ENCODE measurements at places on chromosomes 7 and 10.

GRCh38 chr10:60167050-60167449 is 222.6 kb downstream of the ANK3 start:
- DNase-seq: no peak

DNA sequence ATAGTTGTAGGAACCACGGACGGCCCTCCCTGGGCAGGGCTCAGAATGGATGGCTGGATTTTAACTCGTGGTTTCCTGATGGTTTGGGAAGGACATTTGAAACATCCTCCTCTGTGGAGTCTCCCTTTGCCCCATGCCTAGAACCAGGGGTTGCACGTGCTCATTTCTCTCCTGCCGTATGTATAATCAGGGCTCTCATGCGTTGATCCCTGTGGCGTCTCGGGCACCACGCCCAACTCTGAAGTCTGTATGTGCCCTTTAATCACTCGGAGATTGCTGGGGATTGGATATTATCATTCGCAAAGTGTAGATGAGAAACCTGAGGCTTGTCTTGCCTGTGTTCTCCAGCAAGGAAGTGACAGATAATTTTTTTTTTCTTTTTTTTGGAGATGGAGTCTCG is 257.1 kb downstream of the CAMK1D start:
- peak; percentile 86 for DNase-seq

DNA sequence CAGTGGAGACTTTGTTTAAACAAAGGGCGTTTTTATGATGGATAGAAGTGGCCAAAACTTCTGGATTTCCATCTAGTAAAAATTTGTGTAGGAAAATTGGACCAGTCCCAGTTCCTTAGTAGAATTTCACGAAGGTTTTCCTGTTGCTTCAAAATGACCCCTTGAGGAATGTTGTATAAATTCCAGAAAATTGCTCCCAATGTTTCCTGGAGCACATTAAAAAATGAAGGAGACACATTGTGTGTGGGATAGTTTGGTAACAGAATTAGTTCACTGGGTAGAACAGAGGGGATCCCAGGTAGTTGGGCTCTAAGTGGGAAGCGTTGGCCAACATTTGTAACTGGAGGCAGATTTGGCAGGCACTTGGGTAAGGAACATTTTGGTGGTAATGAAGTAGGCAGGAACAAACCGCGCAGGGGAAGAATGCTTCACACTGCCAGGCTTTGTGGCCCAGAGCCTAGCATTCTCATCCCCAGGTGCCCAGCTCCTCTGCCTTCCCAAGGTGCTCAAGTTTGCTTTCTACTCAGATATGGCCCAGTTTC is 758.6 kb downstream of the AUTS2 start:
- DNase-seq: peak; percentile 24

- no peak for DNase-seq
These were observed 11.2 kb upstream of the JAKMIP3 start for GRCh38 chr10:132054564-132054963.

GRCh38 chr10:77625379-77625778 is 12.2 kb downstream of the KCNMA1 start:
- no peak for DNase-seq

- DNase-seq: no peak
These were observed 9.9 kb downstream of the SMURF1 start for GRCh38 chr7:99133766-99134564.

- no peak for DNase-seq
These were observed 64.4 kb upstream of the PDGFA start for GRCh38 chr7:584122-584465.

DNA sequence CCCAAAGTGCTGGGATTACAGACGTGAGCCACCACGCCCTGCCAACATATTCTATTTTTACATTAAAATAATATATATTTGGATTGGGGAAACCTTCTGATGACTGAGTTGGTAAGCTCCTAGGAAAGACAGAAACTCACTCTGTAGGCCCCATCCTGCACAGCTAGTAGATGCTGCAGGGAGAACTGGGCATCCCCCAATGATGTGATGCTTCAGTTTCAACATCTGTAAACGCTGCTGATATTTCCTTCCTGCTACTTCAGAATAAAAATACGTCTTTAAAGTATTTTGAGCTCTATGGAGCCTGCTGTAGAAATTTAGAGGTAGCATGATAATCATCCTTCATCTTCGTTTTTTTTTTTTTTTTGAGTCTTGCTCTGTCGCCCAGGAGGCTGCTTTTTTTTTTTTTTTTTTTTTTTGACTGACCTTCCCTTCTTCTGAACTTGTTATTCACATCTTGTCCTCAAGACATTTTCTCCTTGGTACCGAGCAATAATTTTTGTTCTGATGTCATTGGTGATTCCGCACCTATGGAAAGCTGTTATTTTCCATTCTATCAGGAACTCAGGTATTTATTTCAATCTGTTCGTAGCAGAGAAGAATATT is 21.8 kb upstream of the INPP5F start:
- no peak for DNase-seq

DNA sequence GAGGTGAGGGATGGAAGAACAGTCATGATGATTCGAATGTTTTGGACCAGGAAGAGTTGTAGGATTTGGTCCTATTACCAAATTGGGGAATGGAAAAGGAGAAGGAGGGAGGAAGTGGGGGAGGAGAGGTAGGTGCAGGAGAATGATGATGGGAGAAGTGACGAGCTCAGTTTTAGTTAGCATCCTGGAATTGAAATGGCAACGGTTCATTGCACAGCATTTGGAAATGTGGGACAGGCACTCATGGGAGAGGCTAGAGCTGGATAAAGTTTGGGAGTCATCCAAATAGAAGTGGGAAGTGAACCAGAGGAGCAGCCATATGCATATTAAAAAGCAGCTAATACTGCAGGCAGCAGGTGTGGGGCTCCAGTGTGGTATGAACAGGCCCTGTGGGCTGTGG is 253.6 kb downstream of the SORCS3 start:
- no peak for DNase-seq

- DNase-seq: no peak
These were observed 163.7 kb upstream of the TMEM229A start for GRCh38 chr7:124196519-124196918.

Measured in NCI-H1092 treated with DMSO at 0.1 percent for 48 hours (cell line).